ENCODE measurements at places on chromosomes 6 and 20.

GRCh38 chr6:33587529-33587928 is 7.5 kb upstream of the BAK1 start:
- DNase-seq = no peak

DNA sequence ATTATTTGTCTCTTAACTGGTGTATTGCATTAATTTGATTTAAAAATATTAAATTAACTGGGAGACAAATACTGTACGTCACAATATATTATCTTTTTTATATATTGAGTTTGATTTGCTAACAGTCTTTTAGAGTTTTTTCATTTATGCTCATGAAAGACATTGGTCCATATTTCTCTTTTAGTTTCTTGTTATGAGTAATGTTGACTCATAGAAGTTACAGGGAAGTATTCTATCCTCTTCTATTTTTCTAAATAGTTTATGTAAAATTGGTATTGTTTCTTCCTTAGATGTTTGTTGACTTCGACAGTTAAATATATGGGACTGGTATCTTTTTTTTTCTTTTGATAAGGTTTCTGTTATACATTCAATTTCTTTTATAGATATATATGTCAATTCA is 1115.6 kb upstream of the CITED2 start:
- no peak for DNase-seq

- DNase-seq = no peak
These were observed 650 bp upstream of the TTK start for GRCh38 chr6:80003826-80004172.

- DNase-seq = no peak
These were observed 6.1 kb downstream of the HLA-DRB1 start for GRCh38 chr6:32583527-32583898.

GRCh38 chr20:6622041-6622440 is 145.4 kb upstream of the BMP2 start:
- no peak for DNase-seq

DNA sequence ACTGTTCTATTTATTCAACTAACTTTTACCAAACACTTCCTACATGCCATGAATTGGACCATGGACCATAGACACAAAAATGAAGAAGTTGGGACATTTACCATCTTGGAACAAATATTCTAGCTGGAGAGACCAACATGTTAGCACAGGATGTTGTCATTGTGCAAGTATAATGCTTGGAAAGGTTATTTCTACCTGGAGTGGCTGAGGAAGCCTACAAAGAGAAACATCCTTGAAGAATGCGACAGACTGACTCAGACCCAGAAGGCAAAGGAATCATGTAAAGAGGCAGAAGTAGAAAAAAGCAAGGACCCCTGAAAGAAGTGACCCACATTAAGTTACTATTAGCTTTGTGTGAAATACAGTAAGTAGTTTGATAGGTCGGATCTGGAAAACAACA is 180.9 kb downstream of the SOD2 start:
- no peak for DNase-seq

GRCh38 chr6:78611886-78612480 is 255.4 kb upstream of the IRAK1BP1 start:
- DNase-seq = no peak

DNA sequence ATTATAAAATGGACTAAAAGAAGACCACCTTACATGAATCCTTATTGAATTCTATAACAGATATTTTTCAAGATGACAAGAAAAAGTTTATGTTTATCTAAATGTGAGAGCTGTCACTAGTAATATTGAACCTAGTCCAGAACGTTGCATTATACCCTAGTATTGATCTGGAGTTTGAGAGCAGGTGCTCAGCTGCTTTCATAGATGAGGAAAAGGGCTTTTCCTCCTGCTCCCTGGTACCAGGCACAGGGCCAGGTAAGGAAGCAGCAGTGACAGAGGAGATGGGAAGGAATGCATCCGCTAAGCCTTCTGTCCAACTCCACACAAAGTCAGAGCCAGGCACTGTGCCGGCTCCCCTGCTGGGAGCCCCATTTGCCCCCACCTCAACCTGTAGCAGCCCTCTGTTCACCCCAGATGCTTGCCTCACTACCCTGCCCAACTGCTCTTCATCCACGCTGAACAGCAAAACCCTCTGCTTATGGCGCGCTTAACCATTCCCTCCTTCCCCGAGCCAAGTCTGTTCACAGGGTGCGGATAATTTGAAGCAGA is 393.1 kb downstream of the FRK start:
- no peak for DNase-seq

DNA sequence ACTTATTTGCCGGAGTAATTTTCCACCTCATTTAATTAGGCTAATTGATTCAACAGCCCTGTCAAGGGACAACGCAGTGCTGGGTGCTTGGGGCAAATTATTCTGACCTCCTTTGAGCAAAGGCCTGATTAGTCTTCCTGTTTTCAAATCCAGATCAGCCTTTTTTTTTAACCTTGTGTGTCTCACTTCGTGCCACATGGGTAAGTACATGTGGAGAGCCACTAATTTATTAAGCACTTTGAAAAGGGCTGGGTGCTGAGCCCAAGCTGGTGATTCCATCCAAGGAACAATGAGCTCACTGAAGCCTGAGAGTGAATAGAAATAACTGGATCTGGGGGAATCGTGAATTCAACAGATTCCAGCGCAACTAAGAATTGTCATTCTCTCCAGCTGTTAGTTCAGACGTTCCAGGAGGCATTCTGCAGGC is 229.3 kb downstream of the CLIC5 start:
- no peak for DNase-seq

DNA sequence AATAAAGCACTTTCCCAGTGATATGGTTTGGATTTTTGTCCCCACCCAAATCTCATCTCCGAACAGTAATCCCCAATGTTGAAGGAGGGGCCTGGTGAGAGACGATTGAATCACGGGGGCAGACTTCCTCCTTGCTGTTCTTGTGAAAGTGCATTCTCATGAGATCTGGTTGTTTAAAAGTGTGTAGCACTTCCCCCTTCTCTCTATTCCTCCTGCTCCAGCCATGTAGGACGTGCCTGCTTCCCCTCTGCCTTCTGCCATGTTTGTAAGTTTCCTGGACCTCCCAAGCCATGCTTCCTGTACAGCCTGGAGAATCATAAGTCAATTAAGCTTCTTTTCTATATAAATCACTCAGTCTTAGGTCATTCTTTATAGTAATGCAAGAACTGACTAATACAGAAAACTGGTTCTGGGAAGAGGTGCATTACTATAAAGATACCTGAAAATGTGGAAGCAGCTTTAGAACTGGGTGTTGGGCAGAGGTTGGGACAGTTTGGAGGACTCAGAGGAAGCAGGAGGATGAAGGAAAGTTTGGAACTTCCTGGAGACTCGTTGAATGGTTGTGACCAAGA is 7.4 kb downstream of the EPM2A start:
- no peak for DNase-seq

DNA sequence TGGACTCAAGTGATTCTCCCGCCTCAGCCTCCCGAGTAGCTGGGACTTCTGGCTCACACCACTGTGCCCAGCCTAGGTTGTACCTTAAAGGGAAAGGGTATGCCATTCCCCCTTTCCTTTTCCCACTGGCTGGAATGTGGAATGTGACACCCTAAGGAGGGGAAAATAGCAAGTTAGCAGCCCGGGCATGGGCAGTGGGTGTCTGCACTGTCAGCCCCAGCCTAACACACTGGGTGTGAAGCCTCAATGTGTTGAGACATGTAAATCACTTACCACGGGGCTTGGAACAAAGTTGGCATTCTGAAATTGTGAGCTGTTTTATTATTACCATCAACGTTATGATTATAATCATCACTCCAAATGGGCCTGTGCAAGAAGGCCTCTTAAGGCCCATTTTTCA is 80.8 kb upstream of the PTPN1 start:
- DNase-seq = no peak

GRCh38 chr6:53801022-53801421 is 6.2 kb downstream of the LRRC1 start:
- no peak for DNase-seq

DNA sequence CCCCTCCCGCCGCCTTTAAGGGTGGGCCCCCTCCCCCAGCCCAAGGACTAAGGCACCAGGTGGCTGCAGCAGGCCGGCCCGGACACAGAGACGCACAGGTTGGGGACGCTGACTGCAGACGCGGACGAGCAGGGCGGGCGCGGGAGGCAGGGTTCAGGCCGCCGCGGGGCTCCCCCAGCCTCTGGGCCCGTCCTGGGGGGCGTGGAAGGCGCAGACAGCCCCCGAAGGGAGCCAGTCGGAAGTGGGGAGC is 9.3 kb downstream of the DUSP15 start:
- no peak for DNase-seq

DNA sequence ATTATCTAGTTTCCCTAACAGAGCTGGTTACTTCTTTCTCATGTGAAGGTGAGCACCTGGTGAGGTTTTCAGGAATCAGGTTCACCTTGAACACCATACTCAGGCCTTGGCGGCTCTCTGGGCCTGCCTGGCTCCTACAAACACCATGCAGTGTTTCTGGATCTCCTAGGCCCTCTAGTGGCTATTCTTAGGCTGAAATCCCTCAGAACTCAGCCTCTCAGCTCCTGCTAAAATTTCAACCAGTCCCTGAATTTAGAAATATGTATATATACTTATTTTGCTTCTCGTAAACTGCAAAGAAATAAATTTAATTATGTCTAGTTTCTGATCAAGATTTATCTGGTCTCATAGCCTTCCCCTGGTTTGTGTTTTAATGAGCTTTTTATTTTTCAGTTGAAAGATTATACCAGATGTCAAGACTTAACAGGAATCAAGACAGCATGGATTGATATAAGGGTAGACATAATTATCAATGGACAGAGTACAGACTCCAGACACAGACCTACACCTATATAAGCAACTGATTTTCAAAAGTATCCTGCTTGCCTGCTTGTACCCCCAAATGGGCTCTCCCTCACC is 55.9 kb downstream of the ANKEF1 start:
- DNase-seq = peak; percentile 7

- no peak for DNase-seq
These were observed 9.0 kb downstream of the ZSWIM3 start for GRCh38 chr20:45866454-45866853.

DNA sequence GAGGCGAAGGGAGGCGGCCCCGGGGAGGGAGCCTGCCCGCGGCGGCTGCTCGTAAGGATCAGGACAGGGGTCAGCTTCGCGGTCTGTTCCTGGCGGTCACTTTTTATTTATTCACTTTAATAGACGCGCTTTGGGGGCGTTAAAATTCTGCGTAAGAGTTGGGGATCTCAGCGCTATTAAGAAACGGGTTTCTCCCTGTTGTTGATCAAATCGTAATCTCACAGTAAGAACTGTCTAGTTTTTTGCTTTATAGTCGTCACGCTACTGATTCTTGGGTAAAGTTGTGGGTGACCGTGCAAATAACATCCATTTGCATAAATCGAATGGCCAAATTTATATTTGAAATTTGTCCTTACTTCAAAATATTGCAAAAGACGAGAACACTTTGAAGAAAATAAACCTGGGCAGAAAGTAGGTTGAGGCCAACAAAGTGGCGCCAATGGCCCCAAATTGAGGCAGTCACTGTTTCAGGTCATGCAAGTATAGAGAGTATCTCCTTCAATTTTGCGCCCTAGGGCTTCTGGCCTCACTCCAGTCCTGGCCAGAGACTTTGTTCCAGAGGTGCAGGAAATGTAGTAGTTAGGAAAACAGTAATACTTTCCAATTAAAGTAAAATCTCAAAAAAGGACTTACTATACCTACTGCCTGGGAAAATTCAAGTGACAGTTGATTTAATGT is 963 bp upstream of the RMND1 start:
- DNase-seq = no peak

DNA sequence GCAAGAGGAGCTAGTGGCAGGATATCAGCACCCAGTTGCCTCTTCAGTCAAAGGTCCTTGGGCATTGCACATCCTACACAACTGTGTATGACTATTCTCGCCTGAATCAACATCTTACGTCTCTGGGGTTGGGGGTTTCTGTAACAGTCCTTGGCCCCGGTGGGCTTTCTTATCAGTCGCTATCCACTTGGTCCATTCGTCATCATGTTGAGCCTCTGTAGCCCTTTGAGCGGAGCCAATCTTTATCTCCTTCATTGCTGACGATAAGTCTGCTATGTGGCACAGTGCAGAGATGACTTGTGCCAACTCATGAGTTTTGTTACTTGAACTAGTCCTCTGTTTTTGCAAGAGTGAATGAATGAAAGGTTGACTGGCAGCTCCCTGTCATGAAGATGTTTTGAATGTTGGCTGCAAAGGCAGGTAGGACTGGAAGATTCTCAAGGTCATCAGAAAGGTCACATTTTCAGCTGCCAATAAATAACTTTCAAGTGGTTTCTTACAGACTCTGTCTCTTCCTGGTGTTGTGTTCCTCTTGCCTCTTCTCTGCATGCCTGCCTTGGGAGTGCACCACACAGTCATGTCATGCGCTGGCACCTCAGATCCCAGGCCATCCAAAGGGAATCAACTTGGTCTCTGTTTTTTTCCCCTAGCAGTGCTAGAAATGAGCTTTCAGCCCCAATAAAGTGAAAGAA is 238.9 kb downstream of the SLC24A3 start:
- no peak for DNase-seq

- DNase-seq = no peak
These were observed 388.0 kb downstream of the GJA1 start for GRCh38 chr6:121823437-121823851.

GRCh38 chr6:157314705-157315321 is 8.5 kb downstream of the TMEM242 start:
- peak; percentile 19 for DNase-seq

DNA sequence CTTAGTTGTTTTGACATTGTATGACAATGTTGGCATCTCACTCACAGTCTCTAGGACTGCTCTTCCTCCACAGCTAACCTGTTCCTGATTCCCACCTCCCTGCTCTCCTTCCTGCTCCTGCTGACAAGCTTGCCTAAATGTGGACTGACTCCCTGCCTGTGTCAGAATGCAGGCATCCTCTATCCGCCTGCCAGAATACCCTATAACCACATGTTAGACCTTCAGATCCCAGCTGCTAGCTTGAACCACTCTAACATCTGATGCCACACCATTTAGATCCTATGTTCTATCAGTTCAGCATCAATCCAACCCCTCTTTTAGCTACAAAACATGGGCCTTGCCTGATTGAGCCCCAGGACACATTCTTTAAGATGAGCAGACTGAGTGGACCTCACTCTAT is 12.2 kb downstream of the FILIP1 start:
- DNase-seq = no peak

GRCh38 chr20:44576297-44576696 is 6.1 kb upstream of the PKIG start:
- no peak for DNase-seq

- no peak for DNase-seq
These were observed 134.9 kb upstream of the TOP1 start for GRCh38 chr20:40893610-40894236.

- no peak for DNase-seq
These were observed 22.9 kb downstream of the FKBP1A start for GRCh38 chr20:1369970-1370369.

DNA sequence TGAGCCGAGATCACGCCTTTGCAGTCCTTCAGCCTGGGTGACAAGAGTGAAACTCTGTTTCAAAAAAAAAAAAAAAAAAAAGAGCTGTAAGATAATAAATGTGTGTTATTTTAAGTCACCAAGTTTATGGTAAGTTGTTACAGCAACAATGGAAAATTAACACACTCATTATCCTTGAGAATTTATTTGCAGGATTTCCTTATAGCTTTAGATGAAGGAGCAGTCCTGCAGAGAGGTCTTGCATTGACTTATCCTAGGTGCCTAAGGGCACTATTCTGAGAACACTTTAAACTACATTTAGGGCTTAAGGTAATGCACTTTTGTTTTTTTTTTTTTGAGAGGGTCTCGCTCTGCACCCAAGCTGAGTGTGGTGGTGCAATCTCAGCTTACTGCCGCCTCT is 13.8 kb upstream of the SCAF8 start:
- no peak for DNase-seq

- peak; percentile 2 for DNase-seq
These were observed 2.3 kb downstream of the BMP6 start for GRCh38 chr6:7727946-7728854.

GRCh38 chr6:34142061-34142998 is 3.6 kb downstream of the GRM4 start:
- no peak for DNase-seq

- DNase-seq = no peak
These were observed at the start of gene ZNF334 for GRCh38 chr20:46512943-46513844. ZNF334 (minus strand) TSS chr20:46513559; CDS start chr20:46512102, 1,457 bp downstream.
